ENCODE measurements at places on chromosomes 2 and 18. TPM values are rescaled to one million over a fixed set of nuclear protein-coding genes. Genes with fewer than 3 reads are reported as not detected.

Gene ABCB11
- total RNA-seq: not detected

Gene POTEJ
- total RNA-seq: not detected

Gene GALR1
- not detected for total RNA-seq

Gene POTEI
- not detected for total RNA-seq

Gene HOXD3
- 1.7 TPM for total RNA-seq

Gene SAG
- total RNA-seq: not detected

Gene TMEM178A
- not detected for total RNA-seq

Gene CCDC121
- 1.2 TPM for total RNA-seq

Gene MEP1B
- total RNA-seq: not detected

Gene MYO3B
- total RNA-seq: not detected

Gene CXCR2
- not detected for total RNA-seq

Gene MAP2
- total RNA-seq: 26.2 TPM

Gene CHRND
- total RNA-seq: not detected

Gene NEURL3
- total RNA-seq: not detected
